ENCODE measurements at places on chromosomes 3 and 15.

GRCh38 chr3:128382221-128382807 lies 84.4 kb downstream of the DNAJB8 start:
- DNase-seq, result no peak

DNA sequence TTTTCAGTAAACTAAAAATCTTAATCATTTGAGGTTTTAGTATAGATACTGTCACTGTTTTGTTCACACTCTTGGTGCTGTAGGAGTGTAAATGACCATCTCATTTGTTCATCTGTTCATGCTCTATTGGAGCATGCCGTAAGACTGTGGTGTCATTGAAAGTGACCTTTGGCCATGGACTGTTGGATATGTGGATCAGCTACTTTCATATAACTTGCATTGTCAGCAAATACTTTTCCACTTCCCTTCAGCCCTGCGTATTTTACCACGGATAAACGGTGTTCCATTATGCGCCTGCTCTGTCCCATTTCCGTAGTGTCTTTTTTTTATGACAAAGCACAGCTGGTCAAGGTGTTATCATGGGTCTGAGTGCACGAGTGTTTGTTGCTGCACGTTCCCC lies 32.6 kb upstream of the SENP5 start:
- no peak for DNase-seq

GRCh38 chr3:71252466-71252865 lies 331.1 kb downstream of the FOXP1 start:
- no peak for DNase-seq

- no peak for DNase-seq
Measured at GRCh38 chr3:10568549-10568948, 63.2 kb upstream of the ATP2B2 start.

DNA sequence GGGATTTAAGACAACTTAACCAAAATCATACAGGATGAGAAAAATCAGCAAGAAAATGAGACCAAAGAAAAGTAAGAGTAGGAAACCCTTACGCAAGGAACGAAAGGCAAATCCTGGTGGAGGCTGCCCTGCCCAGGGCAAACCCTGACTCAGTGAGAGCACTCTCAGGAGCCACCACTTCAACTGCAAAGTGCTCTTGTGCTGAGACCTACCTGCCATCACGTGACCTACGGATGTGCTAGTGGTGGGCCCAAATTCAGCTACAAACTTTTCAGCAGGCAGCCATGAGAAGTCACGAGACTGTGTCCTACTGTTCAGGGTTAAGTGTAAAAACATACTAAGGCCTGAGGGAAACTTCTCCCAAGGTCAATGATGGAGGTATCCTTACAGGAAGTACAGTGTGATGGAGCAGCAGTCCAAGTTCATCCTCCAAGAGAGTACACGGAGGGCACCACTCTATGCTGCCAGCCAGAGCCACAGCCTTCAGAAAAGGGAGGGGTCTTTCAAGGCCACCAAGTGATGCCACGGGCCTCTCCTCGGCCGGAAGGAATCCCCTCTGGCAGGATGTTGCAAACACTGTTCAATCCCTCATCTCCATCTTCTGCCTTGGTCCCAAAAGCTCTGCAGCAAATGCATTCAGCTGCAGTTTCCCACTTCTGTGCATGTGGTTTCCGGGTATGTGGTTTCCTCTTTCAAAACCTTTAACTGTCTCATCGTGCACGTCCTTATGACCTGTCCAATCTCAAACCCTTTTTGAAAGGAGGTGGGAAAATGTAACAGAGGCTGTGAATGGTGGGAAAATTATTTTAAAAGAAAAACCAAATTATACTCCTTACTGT lies 9.5 kb downstream of the CHSY1 start:
- DNase-seq, result peak; percentile 61

GRCh38 chr15:101143321-101143720 lies 108.5 kb downstream of the CHSY1 start:
- no peak for DNase-seq

DNA sequence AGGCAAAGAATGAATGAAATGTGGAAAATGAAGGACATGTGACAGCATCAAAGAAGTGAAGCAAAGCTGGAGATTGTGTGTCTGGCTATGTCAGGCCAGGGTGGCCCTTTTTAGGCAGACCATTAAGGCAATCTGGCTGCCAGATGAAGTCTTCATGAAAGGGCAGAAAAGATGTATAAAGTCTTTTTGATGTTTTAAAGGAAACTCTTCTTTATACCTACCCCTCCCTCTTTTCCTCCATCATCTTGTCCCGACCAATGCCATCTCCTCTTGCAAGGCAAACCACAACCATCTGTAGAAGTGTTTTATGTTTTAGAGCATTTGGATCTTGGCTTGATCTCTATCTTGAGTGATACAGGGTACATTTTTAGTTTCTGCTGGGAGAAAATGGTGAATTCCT lies 259.2 kb downstream of the LSAMP start:
- no peak for DNase-seq
